Iris pigment epithelial cell (primary cell): ENCODE measurements at places on chromosomes 3 and 15.

GRCh38 chr3:150232992-150233451 is 175.1 kb upstream of the TSC22D2 start:
- DNase-seq, result peak; percentile 42

DNA sequence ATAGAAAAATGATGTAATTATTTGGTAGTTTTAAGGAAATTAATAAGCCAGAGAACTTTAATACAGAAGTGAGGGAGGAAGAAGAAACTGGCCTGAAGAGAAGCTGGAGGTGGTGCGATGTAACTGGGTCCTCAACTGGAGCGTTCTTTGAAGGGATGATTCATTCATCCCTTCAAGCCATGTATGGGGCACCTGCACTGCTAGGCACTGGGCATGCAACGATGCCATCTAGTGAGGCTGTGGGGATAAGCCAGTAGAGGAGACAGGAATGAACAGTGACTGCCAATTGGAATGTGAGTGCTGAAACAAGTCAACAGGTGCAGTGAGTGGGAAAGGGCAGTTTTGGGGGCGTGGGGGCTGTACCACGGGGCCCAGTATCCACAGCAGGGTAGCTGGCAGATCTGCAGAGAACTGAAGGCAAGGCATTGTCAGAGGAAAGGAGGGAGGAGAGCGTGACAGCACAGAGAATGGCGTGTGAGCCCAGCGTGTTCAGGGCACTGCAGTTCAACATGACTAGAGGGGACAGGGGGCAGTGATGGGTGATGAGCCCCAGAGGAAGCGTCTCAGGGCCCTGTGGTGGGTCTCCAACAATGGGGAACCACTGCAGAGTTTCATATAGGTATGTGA is 3.8 kb upstream of the KIF23 start:
- peak; percentile 41 for DNase-seq

GRCh38 chr15:48887144-48887543 is 9.2 kb downstream of the EID1 start:
- no peak for DNase-seq

DNA sequence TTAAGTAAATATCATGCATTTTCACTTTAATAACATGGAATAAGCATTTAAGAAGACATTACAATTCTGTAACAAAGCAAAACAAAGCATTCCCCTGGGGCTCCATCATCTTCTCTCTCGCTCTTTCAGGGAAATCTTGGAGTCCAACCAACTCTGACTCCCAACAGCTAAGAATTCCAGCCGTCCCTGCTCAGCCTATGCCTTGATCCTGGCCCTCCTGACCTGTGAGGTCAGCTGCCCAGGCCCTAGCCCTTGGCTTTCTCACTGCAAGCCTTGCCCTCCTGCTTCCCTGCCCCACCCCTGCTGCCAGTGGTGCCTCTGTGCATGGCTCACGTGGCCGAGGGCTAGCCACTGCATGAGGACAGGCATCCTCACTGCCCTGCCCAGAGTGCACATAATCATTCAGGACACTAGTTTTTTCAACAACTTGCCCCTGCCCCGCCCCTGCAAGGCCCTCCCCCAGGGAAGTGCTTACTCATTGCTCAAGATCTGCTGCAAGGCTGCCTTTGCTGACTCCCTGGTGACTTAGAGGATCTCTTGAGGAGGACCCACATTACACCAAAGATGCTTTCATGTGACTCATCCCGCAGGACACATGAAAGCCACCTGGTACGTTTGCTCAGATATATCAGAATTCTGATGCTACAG is 37.6 kb downstream of the MTMR10 start:
- peak; percentile 98 for DNase-seq

GRCh38 chr15:97680606-97681220 is 279.8 kb upstream of the ARRDC4 start:
- DNase-seq, result no peak

DNA sequence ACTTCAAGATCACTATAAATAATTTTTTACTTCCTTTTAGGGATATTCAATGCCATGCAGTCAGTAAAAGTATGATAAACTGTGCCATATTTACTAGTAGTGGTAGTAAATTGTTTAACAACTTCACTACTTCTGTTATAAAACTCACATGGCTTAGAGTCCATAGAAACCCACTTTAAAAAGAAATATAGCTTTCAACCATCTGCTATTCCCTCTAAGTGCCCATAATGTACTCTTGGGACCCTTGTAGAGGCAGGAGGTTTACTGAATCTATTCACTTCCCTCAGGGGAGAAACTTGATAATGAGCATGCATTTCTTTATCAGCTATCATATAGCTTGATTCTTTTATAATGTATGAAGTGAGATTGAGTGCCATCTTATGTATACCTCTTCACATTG is 1448.4 kb upstream of the ALCAM start:
- DNase-seq, result no peak

DNA sequence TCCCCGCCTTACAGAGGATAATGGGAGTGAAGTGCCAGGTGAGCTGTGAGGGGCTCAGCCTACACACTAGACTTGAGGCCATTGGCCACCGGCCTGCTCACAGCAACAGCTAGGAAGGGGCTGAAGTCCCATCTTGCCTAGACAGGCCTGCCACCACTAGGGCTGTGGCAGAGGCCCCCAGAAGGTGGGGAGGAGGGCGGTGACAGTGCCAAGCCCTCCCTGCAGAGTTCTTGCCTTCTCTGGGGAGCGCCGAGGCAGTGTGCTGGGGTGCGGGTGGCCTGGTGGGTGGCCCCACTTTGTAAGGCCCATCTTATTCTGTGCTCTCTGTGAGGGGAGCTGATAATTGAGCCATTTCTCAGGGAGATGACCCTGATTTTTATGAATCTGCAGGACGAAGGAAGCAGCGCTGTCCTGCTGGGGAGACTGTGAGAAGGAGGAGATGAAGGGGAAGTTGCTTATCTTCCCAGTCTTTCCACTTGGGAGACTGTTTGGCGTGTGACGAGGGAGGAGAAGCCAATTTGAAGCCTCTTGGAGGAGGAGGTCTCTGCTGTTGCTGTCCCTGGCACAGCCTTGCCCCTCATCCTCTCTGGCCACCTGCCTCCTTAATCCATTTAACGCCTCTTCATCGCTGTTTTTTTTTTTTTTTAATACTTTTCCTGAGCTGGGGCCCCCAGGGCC is 104.3 kb downstream of the LINGO1 start:
- no peak for DNase-seq

DNA sequence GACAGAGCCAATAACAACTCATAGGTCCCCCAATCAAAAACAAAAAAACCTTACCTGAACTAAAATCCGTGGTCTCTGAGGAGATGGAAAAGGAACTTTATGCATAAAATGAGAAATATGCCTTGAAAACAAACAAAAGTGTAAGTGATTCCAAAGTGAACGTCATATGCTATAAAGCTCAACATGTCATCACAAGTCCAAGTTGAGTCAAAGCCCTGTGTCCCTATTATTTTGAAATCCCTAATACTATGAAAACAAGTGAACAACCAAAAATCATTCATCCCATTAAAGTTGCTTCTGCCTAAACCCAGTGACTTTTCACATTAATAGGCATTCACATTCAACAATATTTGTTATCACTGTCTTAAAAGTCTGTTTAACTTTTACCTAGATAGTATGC is 59.4 kb downstream of the DENND4A start:
- DNase-seq, result peak; percentile 28

- peak; percentile 61 for DNase-seq
Observed at GRCh38 chr3:53187430-53187829, 26.4 kb downstream of the PRKCD start.

DNA sequence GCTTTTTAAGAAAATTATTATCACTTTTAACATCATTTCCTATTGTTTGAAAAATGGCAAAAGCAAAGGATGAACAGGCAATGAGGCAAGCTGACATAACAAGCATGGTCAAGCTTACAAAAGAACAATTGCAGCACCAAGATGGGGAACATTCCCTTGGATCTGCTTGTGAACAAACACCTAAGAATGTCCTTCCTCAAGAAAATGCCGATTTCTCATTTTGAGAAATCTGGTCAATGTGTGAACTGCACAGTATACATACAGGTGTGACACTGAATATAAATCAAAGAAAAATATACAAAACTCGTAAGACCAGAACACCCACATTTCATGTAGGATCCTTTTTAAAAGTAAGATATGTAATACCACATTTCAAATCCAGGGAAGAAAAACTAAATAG is 58.9 kb downstream of the LRRFIP2 start:
- peak; percentile 70 for DNase-seq

GRCh38 chr3:129543999-129544398 is 1.0 kb downstream of the H1-8 start:
- no peak for DNase-seq

DNA sequence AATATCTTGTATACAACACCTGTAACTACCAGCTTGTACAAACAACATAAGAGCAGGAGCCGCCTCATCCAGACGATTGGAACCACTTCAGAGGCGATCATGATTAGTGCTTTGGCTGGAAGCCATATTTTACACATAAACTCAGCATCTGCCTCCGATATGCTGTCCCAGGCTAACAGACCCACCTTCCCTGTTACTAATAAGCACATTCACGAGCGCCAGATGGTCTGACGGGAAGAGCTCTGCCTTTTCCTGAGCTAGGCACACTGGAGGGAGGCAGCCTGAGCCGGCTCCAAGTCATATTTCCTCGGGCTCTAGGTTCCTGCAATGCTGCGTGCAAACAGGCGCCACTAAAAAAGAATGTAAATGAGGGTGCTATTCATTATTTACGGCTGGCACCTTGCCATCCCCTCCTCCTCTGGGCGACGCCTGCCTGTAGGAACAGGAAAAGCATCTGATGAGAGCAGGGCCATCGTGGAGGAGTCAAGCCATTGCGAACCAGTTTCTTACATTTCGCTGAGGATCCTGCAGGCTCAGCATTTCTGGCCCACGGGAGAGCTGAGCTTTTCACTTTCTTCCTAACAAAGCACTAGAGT is 98.2 kb downstream of the ANXA2 start:
- no peak for DNase-seq

DNA sequence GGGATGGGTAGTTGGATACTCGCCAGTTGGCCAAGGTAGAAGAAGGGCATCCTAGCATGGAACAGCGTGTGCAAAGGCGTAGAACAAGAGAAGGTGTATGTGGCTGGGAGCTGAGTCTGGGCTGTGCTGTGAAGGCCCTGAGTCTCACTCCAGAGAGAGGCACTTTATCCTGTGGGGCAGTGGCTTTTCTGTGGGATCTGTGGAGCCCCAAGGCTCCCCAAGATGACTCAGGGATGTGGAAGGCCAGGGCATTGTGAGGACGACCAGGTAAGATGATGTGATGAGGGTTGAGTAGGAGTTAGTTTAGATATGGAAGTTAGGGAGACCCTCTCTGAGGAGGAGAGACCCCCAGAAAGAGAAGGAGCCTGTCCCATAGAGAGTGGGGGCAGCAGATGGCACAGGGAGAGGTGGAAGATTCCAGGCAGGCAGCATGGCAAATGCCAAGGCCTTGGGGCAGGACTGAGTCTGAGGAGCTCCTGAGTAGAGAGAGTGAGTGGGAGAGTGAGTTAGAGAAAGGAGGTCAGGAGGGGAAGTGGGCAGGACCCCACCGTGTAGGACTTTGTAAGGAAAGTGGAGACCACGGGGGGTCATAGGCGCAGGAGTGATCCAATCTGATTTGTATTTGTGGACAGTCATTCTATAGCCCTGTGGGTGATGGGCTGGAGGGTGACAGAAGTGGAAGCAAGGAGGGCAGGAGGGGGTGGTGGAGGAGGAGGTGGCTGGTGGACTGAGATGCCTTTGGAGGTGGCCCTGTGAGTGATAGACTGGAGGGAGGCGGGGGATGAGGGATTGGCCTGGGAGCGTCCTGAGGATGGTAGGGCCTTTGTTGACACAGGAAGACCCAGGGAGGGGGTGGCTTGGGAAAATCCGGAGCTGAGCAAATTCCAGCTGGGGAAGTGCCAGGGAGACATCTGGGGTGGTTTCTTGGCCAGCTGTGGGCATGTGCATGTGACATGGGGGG is 50.3 kb downstream of the FBLN2 start:
- peak; percentile 5 for DNase-seq

DNA sequence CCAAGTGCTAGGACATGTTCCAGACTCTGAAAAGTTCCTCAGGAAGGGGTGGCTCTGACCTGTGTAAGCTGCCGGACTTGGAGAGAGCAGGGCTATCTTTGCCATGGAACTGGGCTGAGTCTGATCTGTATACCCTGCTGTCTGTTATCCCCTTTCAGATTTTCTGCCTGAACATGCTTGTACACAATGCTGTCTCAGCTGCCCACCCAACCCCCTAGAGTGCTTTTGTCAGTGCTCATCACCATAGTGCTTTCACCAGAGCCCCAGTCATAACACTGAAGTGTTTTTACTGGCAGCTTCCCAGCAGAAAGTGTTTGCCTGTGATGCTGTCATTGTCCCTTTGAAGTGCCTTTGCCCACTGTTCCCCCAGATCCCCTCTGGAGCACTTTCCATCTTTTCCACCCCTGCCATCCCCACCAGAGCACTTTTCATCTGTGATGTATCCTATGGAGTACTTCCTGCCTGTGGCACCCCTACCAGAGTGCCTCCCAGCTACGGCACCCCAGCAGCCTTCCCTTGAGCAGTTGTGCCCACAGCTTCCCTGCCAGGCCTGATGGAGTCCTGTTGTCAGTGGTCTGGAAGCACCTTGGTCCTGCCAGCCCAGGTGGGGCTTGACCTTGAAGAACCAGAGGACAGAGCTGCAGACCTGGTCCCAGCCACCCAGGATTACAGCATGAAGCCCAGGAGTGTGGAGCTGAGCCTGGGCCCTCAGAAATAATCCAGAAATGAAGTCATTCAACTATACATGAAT is 397.7 kb downstream of the DIPK2A start:
- DNase-seq, result peak; percentile 1

- DNase-seq, result no peak
Observed at GRCh38 chr3:76615719-76616118, 424.2 kb upstream of the ROBO2 start.

GRCh38 chr3:179868715-179869114 is 168.0 kb downstream of the PEX5L start:
- no peak for DNase-seq

DNA sequence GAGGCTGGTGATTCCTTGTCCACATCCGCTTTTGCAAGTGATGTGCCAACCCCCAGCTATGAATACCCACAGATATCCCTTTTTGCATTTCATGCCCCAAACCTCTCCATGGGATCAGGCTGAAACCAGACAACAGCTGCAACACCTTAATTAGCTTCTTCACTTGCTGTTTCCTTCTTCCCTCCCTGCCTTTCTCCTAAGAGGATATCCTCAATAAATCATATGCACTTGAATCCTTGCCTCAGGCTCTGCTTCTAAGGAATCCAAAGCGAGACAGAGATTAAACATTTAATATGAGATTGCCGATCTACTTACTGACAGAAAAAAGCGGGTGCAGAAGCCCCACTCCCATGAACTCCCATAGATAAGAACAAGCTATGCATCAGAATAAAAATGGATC is 138.1 kb downstream of the CNTN6 start:
- no peak for DNase-seq

GRCh38 chr3:66502245-66502874 is 1.5 kb upstream of the LRIG1 start:
- DNase-seq, result no peak

DNA sequence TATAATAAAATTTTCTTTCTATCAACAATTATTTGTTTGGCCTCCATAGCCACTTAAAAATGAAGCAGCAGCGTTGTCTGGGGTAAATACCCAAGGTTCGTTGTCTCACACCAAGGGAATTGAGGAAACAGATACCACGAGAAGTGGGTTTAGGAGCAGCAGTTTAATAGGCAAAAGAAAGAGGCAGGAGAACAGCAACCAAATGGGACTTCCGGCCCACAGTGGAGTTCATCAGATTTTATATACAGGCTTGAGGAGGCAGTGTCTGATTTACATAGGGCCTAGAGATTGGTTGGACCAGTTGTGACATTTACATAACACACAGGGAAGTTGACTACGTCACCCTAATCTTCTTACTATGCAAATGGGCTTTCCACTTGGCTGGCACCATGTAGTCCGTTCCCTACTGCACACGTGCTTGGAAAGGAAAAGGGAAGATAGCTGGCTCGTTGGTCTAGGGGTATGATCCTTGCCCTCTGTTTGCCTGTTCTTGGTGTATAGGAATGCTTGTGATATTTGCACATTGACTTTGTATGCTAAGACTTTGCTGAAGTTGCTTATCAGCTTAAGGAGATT is 61.5 kb upstream of the SETMAR start:
- no peak for DNase-seq
